ENCODE measurements at places on chromosomes 16 and 17.
A peak's percentile ranks its signal among the peaks of the same experiment; 100 is the strongest.

DNA sequence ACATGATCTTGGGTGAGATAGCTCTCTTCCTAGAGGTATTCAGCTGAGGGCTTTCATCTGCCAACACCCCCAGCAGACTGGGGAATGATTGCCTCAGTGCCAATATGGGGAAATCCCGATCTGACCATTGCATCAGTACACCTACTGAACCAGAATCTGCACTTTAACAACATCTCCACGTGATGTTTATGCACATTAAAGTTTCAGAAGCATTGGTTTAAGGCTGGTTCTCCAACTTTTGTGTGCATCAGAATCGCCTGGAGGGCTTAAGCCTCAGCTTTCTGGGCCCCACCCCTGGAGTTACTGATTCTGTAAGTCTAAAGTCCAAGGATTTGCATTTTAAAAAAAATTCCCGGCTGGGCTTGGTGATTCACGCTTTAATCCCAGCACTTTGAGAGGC is 123.6 kb upstream of the MED13 start:
- no peak for DNase-seq

- no peak for DNase-seq
Measured at GRCh38 chr16:2700786-2701185, 18.5 kb downstream of the KCTD5 start.

DNA sequence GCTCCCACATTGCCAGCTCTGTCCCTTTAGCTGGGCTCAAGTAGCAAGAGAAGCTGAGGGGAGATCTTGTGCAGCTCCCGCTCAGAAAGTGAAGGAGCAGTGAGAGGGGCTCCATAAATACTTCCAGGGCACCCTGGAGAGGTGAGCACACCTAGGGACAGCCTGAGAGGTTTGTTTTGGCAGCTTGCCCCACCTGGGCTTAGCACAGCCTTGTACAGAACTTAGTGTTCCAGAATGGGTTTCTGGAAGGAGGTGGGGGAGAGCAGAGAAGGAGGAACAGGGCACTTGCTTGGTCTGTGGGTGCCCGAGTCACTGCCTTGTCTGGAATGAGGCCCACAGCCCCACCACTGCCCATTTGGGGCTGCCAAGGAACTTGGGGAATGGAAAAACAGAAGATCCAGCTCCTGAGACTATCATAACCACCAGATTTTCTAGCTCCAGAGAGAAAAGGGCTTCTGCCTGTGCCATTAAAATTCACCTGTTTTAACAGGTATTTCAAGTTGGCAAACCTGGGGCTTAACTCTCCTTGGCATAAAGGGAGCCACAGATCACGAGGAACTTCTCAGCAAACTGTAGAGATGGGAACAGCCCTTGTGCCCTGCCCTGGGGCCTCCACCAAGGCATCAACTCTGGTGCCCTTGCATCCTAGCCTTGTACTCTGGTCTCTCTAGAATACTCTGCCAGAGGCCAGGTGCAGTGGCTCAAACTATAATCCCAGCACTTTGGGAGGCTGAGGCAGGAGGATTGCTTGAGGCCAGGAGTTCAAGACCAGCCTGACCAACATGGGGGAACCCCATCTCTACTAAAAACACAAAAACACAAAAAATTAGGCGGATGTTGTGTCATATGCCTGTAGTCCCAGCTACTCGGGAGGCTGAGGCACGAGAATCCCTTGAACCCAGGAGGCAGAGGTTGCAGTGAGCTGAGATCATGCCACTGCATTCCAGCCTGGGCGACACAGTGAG is 1.9 kb downstream of the PRR15L start:
- no peak for DNase-seq

DNA sequence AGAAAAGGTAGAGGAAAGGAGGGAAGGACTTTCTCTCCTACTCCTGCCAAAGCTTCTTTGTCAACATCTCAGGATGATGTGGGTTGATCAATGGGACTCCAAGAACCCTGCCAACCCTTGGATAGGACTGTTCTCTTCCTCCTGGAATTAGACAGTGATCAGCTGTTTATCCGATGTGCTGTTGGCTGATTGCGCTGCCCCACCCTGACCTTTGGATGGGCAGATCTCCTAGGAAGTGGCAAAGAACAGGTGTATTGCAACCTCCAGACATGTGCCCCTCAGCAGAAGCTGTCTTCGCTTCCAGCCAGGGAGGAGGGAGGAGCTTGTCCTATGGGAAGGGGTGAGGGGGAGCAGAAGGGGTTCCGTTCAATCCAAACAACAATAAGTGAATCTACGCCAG is 30.5 kb downstream of the SLC5A11 start:
- no peak for DNase-seq

DNA sequence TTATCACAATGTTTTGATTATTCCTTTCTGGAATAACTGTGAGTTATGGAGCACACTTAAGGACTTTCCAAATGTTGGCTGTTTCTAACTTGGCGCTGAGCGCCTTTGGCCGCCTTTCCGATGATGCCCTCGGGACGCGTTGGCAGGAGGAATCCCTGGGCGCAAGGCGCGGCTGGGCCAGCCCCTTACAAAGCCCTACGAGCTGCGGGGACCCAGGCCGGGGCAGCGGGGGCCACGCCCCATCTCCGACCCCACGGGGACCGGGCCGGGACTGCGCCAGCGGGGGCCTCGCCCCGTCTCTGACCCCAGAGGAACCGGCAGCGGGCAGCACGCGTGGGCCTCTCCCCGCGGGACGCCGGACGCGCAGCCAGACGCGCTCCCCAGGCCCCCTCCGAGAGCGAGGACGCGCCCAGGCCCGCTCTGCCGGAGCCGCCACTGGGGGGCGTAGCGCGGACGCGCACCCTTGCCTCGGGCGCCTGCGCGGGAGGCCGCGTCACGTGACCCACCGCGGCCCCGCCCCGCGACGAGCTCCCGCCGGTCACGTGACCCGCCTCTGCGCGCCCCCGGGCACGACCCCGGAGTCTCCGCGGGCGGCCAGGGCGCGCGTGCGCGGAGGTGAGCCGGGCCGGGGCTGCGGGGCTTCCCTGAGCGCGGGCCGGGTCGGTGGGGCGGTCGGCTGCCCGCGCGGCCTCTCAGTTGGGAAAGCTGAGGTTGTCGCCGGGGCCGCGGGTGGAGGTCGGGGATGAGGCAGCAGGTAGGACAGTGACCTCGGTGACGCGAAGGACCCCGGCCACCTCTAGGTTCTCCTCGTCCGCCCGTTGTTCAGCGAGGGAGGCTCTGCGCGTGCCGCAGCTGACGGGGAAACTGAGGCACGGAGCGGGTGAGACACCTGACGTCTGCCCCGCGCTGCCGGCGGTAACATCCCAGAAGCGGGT is at the start of gene GAA:
Gene GAA, plus strand, starts transcription at position 571 of the 935 bp plus-strand sequence. CDS start 3,006 bp downstream, outside the sequence.
- DNase-seq: peak; percentile 83

DNA sequence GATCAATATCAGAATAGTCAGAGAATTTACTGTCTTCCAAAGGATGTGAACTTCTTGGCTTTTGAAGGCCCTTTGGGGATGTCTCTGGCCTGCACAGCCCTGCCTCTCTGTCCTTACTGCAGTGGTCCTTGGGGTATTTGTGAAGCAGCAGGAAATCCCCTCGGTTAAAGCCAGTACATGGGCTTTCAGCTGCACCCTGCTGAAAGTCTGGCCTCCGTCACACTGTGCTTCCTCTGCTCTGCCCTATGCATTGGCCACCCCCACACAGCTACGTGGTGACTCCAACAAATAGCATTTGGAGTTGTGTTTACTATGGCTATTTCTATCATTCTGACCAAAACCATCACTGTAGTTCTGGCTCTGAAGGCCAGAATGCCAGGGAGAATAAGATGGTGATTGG is 21.2 kb downstream of the SYCE1L start:
- DNase-seq: no peak

Measured in stimulated activated CD8-positive, alpha-beta memory T cell treated with anti-CD3 and anti-CD28 coated beads, Interleukin-15, amount 100 ng/mL, for 48 hours (primary cell).